Motor neuron (in vitro differentiated cells): ENCODE measurements at places on chromosomes 16 and 17. TPM values are rescaled to one million over a fixed set of nuclear protein-coding genes. Genes with fewer than 3 reads are reported as not detected.

Gene HSD17B2
- total RNA-seq, result 0.49 and 0.95 TPM in 2 replicates

Gene GRAP
- total RNA-seq, result 0.41 and 0.43 TPM in 2 replicates

- ATAC-seq, result no peak
Measured at GRCh38 chr16:9259914-9260608, 168.6 kb downstream of the HAPSTR1 start.

DNA sequence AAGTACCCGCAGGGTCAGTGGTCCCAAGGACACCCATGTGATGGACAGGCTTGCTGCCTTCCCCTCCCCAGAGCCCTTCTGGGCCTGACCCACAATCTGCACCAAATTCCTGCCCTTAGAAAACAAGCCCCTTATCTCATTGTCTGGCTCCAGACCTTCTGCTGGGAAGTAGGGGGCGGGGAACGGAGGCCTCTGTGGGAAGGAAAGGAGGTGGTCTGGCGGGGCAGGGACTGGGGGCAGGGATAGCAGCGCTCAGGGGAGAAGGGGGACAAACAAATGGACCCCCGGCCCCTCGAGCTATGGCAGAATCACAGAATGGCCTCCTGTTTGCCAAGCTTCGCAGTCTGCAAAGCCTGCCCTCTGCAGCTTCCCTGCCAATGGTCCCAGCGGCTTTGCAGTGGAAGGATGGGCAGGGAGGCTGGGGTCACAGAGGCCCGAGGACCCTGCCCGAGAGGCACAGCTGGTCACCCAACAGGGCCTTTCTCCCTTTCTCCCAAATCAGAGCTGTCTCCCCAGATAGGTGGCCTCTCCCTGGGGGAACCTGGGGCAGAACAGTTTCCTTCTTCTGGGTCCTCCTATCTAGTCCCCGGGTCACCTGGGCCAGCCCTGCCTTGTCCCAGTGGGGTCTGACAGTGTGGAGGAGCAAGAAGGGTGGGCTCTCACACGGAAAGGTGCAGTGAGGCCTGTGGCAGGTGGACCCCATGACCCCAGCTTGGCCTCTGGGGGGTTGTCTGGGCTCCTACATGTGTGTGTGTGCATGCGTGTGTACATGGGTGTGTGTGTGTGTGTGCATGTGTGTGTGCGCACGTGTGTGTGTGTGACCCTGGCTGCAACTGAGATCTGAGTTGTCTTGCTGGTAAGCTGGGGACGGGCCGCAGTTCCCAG lies 25.5 kb downstream of the TMEM235 start:
- no peak for ATAC-seq

DNA sequence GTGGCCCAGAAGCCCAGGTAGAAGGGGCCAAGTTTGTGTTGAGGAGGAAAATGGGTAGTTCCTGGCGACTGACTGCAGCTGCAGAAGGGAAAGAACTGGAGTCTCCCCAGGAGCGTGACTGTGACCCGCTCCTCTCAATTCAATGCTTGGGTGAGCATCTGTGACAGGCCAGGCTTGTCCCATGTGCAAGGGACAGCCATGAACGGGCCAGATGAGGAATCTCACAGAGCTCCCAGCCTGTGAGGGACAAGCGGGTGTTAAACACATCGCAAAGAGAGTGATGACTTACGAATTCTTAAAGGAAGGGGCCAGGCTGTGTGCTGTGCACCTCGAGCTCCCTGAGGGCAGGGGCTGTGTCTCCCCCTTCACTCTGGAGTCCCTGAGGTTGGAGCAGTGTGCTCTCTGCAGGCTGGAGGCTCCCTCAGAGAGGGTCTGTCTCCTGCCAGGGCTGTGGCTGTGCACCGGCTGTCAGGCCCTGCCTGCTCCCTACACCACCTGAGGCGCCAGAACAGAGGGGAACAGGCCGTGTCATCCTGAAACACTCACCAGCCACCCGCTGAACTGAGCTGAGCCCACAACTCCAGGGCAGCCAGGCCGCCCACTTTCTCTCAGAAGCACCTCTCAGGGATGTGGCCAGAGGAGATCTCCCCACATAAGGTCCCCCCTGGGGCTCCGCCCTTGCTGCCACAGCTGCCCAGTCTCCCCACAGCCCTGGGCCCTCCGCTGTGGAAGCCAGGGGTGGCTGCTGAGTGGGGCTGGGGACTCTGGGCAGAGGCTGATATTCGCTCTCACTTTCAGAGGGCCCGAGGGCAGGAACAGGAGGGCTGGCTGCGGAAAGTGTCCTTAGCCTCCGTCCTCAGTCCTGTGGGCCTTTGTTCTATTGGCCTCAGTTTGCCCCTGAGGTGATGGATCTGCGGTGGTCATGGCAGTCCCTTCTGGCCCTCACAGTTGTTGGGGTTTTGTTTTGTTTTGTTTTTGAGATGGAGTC lies 25.7 kb upstream of the NXPH3 start:
- ATAC-seq, result no peak

DNA sequence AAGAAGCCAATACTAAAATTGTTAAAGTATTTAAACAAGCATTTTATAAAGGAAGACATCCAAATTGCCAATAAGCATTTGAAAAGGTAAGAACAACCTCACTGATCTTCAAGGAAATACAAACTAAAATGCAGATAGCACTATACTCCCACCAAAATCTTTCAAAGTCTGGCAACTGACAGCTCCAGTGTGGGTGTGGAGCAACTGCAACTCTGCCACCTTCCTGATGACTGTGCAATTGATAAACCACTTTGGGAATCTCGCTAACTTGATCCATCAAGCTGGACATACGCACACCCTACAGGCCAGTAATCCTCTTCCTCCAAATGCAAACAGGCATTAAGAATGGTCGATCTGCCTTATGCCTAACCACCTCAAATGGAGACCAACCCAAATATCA lies 31.9 kb downstream of the LITAFD start:
- ATAC-seq, result no peak
